Caudate nucleus (tissue), 63 donors: ENCODE measurements at places on chromosomes 12 and 14.

DNA sequence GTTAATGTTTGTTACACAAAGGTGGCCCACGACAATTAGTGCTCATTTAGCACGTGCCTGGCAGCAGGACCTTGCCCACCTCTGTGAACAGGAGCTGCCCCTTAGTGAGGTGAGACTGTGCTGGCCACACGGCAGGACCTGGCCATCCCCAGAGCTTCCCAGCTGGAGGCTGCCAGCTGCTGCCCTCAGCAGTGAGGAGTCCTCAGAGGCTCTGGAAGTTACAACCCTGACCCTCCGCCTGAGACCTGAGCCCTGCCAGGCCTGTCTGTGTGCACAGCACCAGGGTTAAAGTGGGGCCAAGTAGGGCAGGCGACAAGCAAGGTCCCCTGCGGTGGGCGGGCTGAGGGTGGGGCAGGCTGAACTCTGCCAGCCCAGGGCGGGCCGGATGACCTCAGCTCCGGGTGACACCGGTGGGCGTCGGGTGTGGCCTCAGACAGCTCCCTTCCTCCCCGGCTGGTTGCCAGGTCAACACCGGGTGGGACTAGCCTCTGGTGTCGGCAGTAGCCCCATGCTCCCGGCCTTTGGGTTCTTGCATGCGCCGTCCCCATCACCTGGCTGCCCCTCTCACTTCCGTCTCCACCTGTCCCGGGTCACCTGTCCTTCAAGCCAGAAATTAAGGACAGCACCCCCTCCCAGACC, 9.2 kb upstream of the LBHD2 start:
- no peak for DNase-seq

- DNase-seq: peak; percentile 58
These were observed 896 bp downstream of the EIF5 start for GRCh38 chr14:103334644-103335622.

DNA sequence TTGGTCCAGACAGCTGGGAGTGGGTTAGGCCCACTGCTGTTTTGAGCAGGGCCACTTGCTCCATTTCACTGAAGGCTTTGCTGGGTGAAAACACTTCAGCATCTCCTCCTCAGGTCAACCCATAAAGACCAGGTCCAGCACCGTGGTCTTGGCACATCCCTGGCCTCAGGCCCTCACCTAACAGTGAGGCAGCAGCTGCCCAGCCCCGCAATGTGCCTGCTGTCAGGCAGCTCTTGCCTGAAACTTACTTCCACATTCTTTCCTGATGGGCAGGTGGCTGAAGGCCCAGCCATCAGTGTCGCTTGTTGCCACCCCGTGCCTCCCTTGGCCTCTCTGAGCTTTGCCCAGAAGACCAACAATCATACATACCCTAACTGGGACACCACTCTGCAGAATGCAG, 54.4 kb downstream of the ANAPC7 start:
- no peak for DNase-seq

DNA sequence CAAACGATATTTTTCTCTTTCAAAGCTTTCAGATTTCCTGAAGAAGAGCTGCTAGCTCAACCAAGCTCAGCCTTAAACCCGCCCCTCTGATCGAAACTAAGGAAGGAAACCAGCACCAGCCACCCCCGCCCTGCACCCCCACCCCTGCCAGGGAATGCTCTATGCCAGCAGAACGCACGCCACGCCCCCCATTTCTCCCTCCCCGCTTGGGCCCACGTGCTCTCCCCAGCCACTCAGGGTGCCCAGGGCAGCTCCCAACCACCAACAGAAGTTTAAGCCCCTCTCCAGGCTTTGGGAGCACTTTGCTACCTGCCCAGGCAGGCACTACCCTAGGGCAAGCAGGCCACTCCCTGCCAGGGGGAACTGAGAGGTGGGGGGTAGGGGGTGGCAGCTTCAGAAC, 18.8 kb upstream of the KRT78 start:
- DNase-seq: peak; percentile 5

- no peak for DNase-seq
These were observed 39.6 kb upstream of the CCDC198 start for GRCh38 chr14:57533214-57533613.

GRCh38 chr14:29301571-29301970, 535.0 kb downstream of the FOXG1 start:
- DNase-seq: no peak

GRCh38 chr12:114414866-114415524, 9.1 kb upstream of the TBX5 start:
- no peak for DNase-seq

DNA sequence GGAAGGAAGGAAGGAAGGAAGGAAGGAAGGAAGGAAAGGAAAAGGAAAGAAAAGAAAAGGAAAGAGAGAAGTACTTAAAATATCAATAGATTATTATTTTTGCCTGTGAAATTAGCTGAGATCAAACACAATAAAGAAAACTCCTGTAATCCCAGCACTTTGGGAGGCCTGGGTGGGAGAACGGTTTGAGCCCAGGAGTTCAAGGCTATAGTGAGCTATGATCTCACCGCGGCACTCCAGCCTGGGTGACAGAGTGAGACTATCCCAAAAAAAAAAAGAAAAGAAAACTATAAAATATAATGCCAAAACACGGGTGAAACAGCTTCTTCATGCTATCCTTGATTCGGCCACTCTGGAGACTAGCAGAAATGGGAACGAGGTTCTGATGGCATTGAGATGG, 26.2 kb upstream of the CKAP4 start:
- DNase-seq: no peak

GRCh38 chr14:67221248-67221981, 19.8 kb upstream of the PALS1 start:
- DNase-seq: no peak

DNA sequence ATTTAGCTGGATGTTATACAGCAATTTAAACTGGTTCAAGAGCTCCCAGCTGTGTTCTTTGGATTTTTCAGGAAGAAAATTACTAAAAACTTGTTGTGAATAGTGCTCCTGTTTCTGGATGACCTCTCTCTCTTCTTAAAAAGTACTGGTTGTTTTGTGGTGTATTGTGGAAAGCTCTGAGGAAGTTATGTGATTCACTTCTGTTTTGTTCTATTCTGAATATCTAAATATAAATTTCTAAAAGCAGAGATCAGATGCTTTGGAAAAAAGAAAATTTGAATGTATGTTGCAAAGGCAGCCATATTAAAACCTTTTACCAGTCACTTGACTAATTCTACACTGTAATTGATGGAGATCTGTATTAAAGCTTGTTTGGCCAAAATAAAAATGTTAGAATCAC, 3.4 kb upstream of the C3AR1 start:
- DNase-seq: no peak

GRCh38 chr14:58376791-58377190, 18.9 kb upstream of the TOMM20L start:
- DNase-seq: no peak

DNA sequence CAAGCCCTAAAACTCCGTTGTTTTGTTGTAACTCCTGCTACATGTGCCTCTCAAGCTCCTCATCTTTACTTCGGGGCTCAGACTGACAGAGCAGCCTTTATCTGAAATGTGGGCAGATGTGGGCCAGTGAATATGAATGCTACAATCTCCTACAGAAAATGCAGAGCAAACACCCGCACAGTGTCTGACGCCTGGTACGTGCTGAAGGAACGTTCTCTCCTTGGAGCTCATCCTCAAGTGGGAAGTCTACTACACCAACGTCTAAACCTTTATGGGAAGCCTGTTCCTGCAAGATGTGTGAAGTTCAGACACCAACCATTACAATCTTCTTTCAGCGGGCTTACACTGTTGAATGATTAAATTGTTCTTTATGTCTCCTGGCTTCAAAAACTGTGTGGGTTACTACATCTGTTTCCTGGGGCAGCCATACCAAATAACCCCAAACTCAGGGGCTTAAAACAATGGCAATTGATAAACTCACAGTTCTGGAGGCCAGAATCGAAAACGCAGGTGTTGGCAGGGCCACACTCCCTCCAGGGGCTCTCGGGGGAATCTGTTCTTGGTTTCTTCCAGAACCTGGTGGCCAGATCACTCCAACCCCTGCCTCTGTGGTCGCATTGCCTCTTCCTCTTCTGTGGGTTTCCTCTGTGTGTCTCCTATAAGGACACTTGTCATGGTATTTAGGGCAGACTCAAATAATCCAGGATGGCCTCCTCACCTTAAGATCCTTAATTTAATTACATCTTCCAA, 179.7 kb upstream of the PLXNC1 start:
- no peak for DNase-seq

DNA sequence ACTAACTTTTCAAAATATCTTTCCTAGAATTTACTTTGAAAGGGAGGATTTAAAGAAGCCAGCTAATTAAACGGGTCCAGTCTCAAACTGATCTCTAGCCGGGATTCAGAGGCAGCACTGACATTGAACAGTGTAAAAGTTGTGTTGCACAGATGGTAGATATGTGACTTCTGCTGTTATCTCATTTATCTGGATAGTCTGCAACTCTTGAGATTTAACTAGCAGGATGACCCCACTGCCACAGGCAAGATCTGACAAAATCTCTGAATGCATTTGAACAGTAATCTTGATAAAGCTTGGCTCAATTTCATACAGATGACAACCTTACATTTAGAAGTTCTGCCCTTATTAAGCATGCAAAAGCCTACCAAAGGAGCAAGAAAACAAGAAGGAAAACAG, 138.0 kb upstream of the CPNE8 start:
- no peak for DNase-seq

GRCh38 chr14:21096978-21097635, 1.3 kb downstream of the ZNF219 start:
- no peak for DNase-seq

DNA sequence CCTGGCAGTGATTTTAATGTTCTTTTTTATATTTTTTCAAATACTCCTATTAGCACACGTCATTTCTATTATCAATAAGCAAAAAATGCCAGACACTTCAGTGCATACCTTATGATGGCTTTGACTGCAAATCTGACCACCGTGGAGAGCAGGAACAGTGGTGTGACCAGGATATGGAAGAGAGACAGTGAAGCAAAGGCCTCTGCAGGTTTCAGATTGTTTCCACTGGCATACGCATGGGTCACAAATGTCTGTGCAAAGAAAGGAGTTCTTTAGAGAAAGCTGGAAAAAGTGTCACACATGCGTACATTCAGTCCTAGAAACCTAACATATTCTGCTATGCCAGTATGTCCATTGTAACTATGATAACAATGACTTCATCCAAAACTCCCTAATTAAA, 47.3 kb downstream of the ABCC9 start:
- DNase-seq: no peak

GRCh38 chr12:79778802-79779448, 88.2 kb upstream of the PAWR start:
- no peak for DNase-seq

DNA sequence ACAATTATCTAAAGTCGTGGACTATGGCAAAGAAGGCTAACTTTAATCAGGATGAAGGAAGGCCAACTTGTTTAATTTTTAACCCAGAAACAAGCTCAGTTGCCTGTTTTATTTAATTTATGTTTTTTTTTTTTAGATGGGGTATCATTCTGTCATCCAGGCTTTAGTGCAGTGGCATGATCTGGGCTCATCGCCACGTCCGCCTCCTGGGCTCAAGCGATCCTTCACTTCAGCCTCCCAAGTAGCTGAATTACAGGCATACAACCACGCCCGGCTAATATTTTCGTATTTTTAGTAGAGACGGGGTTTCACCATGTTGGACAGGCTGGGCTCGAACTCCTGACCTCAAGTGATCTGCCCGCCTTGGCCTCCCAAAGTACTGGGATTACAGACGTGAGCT, 19.7 kb downstream of the NUDT4 start:
- DNase-seq: no peak

- DNase-seq: no peak
These were observed 289.1 kb downstream of the CACNA1C start for GRCh38 chr12:2341871-2342270.

DNA sequence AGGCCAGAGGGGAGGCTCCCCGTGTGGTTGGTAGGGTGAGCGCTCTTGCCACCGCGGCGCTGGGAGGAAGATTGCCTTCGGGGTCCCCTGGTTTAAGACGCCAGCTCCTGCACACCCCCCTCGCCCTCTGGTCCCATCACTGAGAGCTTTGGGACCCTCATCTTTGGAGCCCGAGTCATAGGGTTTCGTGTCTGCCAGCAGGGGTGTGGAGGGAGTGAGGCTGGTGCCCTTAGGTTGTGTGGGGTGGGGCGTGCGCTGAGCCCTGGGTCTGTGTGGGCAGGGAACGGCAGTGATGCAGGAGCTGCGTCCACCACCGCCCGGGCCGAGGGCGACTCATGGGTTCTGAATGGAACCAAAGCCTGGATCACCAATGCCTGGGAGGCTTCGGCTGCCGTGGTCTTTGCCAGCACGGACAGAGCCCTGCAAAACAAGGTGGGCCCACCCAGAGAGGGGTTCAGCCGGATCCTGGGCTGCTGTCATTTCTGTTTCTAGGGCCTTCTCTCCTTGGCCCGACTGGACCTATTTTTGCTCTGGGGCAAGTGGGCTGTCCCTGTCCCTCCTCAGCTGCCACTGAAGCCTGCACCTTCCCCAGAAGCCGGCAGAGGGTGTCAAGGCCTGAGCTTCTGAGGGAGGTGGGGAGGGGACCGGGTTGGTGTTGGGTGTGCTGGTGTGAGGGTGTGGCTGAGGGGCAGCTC, 12.1 kb downstream of the ACADS start:
- no peak for DNase-seq

- DNase-seq: no peak
These were observed 11.6 kb downstream of the HIP1R start for GRCh38 chr12:122846622-122847515.

GRCh38 chr14:58785701-58786100, 147.9 kb downstream of the DACT1 start:
- no peak for DNase-seq

DNA sequence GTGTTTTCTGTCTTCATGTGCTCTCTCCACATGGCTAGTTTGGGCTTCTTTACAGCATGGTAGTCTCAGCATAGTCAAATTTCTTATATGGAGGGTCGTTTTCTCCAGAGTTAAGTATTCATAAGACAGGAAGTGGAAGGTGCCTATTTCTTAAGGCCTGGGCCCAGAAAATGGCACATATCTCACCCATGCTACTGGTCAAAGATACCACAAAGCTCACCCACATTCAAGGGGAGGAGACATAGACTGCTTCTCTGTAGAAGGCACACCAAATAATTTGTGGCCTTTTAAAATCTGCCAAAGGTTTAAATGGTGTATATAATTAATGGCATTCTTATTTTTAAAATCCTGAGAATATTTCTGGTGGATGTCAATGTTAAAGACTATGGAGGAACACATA, 44.8 kb downstream of the CCDC91 start:
- DNase-seq: no peak

GRCh38 chr12:27025116-27025515, 2.8 kb downstream of the MED21 start:
- DNase-seq: no peak

DNA sequence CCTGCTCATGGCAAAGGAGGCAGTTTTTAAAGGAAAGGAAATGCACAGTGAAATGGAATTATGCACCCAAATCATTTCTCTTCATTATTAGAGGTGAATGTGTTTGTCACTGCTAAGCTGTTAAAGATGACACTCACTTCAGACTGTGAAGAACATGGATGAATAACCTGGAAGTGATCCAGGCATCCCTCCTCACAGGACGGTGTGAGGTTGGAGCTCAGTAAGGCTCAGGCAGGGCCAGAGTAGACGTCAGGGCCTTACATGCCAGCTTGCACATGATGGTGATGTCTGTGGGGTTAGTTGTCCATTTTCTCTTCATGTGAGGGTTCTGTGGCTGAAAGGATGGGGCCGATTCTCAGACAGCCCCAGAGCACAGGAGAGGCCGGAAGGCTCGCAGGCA, 273.1 kb downstream of the PCNX1 start:
- no peak for DNase-seq

GRCh38 chr12:45745861-45746277, 16.4 kb downstream of the ARID2 start:
- DNase-seq: no peak

- DNase-seq: no peak
These were observed 1.7 kb downstream of the ARHGAP9 start for GRCh38 chr12:57477710-57478681.

GRCh38 chr12:4891866-4892265, 17.8 kb upstream of the KCNA1 start:
- no peak for DNase-seq
